ENCODE measurements at places on chromosomes 1 and 21.
A peak's percentile ranks its signal among the peaks of the same experiment; 100 is the strongest.

- DNase-seq = no peak
Measured at GRCh38 chr1:21050031-21050430, 126.7 kb downstream of the EIF4G3 start.

DNA sequence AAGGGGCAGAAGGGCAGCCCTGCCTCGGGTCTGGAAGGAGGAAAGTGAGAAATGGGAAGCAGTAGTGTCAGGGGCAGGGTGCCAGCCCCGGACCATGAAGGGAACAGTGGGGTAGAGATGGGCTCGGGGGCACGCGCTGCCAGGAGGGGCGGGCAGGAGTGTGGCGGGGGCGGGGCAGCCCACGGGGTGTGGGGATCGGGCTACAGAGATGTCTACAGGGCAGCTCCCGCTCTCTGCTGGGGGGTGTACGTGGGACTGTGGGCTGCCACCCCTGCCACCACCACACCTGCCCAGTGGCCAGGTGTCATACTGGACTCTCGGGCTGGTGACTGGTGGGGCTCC, 7.4 kb downstream of the ARHGEF16 start:
- no peak for DNase-seq

DNA sequence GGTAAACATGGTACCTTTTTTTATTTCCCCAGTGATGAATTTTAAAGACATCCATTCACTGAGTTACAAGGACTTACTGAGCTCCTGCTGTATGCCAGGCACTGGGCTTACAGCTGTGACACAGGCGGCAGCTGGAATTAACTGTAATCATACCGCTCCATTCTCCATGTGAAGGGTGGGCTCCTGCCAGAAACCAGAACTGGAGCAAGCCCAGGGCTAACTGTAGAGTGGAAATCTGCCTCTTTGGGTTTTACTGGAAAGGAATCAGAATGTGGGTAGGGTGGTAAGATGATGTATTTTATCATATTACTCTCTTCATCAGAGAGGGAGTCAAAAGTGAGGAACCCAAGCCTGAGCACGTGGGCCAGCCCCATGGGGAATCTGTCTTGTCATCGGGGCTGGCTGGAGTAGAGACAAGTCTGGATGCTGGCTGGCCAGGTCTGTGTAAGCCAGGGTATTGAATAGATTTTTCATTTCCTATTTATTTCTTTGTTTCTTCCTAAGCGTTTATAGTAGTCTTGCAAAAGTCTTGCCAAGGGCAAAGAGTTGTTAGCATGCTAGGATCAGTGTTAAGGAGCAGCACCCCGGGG, 21.5 kb downstream of the FGGY start:
- no peak for DNase-seq

GRCh38 chr1:214027498-214027897, 39.7 kb downstream of the PROX1 start:
- DNase-seq = no peak

- DNase-seq = no peak
Measured at GRCh38 chr1:12001249-12001917, 17.9 kb upstream of the MIIP start.

DNA sequence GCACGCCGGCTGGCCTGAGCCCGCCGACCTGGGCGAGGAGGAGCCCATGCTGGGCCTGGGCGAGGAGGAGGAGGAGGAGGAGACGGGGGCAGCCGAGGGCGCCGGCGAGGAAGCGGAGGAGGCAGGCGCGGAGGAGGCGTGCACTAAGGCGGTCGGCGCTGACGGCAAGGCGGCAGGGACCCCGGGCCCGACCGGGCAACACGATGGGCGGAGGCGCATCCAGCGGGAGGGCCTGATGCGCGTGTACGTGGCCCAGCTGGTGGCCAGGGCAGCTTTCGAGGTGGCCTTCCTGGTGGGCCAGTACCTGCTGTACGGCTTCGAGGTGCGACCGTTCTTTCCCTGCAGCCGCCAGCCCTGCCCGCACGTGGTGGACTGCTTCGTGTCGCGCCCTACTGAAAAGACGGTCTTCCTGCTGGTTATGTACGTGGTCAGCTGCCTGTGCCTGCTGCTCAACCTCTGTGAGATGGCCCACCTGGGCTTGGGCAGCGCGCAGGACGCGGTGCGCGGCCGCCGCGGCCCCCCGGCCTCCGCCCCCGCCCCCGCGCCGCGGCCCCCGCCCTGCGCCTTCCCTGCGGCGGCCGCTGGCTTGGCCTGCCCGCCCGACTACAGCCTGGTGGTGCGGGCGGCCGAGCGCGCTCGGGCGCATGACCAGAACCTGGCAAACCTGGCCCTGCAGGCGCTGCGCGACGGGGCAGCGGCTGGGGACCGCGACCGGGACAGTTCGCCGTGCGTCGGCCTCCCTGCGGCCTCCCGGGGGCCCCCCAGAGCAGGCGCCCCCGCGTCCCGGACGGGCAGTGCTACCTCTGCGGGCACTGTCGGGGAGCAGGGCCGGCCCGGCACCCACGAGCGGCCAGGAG, 7.2 kb upstream of the IBA57 start:
- DNase-seq = no peak

DNA sequence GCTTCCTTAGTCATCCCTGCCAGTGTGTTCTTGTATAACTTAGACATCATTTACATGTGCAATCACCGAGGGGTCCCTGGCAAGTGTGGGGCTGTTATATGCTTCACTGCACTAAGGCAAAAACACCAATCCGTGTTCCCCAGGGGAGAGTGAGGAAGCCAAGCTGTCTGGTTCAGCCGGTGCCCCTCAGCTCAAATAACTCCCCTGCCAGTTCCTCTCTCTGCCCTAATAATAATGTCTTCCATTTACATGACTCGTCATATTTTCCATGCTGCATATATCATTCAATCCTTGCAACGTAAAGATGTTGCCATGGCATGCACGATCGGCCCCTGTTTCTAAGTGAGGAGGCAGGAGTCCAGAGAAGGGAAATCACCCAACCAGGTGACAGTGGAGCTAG, 24.4 kb upstream of the NDC1 start:
- DNase-seq = no peak

DNA sequence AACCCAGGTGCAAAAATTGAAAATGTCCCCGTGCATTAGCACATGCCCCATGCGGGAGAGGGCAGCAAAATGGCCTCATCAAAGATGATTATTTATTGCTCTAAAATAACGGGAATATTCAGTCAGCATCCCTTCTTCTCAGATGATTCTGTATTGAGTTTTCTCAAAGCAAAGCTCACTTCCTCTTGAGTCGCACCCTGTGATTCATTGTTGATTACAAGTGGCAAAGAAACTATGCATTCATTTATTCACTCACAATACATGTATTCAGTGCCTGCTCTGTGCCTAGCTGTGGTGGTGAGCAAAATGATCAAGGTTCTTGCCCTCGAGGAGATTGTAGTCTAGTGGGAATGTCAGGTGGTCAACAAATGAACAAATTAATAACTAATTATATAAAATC, 226.0 kb upstream of the KAZN start:
- no peak for DNase-seq

GRCh38 chr1:224901087-224901810, 28.2 kb upstream of the DNAH14 start:
- no peak for DNase-seq

DNA sequence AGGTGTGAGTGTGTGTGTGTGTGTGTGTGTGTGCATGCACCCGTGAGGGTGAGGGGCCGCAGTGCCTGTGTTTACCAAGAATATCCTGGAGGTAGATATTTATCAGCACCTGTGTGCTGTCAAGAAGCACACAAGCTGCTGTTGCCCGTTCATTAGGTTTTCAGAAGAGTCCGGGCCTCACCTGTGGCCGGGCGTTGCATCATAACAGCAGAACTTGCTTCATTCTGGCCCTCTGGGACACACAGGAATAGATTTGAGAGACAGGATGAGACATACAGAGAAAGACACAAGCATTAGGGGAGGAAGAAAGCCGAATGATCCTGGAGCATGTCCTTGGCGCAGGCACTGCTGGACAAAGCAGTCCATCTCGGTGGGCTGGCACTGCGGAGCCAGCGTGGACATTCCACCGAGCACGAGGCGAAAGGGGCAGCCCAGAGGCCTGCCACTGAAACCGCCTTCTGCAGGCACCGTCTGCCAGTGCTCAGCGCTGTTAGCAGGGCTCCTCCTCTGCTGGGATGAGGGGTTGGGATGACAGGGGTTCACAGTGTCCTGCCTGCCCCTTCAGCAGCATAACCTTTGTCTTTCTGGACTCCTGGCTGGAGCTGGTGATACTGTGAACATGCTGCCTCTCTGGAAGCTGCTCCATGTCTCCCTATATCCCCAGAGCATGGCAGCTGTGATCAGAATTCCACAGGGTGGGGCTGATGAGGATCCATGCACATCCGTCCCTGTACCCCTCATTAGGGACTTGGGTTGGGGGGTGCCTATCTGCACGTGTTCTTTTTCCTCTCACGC, 81.1 kb downstream of the PEX14 start:
- DNase-seq = no peak

DNA sequence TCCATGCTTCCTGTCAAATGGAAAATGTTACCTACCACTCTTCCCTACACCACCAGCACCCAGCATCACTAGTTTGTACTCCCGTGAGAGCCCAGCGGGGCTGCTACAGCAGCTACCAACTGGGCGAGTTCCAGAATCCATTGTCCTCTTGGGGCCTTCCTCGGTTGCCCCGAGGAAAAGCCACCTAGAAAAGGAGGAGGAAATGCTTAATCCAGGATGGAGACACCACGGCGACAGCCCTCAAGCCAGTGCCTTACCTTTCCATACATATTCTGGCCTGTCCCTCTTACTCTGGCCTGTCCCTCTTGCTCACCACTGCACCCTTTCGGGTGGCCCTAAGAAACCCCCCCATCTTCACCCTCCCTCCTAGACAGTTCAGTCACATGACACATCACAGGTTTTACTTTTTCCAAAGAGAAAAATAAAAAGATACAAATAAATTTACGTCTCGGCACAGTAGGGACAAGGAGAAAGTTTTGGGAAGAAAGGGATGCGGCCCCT, 478 bp downstream of the RIT1 start:
- DNase-seq = peak; percentile 64

- no peak for DNase-seq
Measured at GRCh38 chr1:243526180-243526579, 270.3 kb downstream of the SDCCAG8 start.

DNA sequence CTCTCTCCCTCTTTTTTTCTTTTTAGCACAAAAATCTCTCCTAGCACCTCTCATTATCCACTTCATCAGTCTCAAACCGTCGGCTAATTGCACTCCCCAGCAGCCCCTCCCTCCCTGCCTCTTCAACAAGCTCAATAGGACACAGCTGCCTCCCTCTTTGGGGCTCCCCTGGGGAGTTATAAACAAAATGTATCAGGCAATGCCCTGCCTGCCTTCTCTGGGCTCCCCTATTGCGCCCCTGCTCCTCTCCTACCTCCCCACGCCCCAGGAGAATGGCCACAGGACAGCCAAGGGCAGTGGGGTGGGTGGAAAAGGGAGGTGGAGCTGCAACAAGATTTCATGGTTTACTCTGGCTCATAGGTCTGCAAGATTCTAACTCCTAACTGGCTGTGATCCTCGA, 147.1 kb upstream of the GRIK3 start:
- no peak for DNase-seq

- no peak for DNase-seq
Measured at GRCh38 chr1:117046781-117047180, 13.3 kb upstream of the TTF2 start.

- no peak for DNase-seq
Measured at GRCh38 chr1:201568859-201569294, 29.9 kb downstream of the NAV1 start.

- DNase-seq = no peak
Measured at GRCh38 chr1:34896612-34897011, 32.8 kb downstream of the DLGAP3 start.

- DNase-seq = no peak
Measured at GRCh38 chr1:218735436-218736032, 390.4 kb downstream of the TGFB2 start.

DNA sequence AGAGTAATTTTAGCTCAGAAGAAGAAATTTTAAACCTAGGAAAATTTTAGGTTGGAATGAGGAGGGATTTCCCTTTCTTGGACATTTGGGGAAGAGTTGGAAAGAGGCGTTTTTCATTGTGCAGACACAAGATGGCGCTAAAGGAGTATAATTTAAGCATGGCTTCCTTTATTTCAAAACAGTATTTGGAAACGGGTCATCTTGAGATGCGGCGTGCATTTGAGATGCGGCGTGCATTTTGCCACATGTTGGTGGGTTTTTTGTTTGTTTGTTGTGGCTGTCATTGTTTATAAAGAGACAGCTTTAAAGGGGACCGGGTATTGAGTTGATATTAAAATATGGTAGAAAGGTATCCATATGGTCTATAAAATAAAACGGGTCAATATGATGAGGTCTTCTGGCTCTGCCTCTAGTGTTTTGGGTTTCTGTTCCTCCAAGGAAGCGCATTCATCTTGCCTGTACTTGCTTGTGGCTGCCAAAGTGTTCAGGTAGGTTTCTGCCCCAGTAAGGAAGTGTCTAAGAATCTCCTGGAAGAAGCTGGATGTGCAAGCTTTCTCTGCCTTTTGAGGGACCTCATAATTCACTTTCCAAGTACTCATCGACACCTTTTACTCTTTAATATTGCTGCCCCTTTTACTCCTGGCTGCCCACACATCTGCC, 210.3 kb downstream of the SLC35F3 start:
- peak; percentile 70 for DNase-seq

GRCh38 chr1:224678168-224678567, 62.1 kb downstream of the CNIH3 start:
- no peak for DNase-seq

- no peak for DNase-seq
Measured at GRCh38 chr1:173276922-173277800, 70.0 kb upstream of the TNFSF4 start.

GRCh38 chr1:22117851-22118250, 25.0 kb downstream of the WNT4 start:
- DNase-seq = no peak

DNA sequence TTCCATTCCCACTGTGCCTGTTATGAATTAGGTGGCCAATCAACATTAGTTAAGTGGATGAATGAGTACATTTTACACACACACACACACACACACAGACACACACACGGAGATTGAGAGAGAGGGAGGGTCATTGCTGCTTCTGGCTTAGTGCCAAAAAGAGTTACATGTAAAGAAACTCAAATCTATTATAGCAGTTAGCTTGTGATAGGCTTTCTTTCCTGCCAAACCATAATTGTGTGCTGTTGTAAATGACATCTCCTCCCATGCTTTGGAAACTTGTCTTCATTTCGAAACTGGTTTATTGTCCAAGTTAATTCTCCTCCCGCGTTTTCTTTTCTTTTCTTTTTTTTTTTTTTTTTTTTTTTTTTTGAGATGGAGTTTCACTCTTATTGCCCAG, 1.4 kb upstream of the MT1HL1 start:
- DNase-seq = no peak
